HS-27A (cell line): ENCODE measurements at places on chromosomes 7 and 10.

- DNase-seq, result no peak
These were observed 83.2 kb downstream of the RBM33 start for GRCh38 chr7:155727616-155728015.

- DNase-seq, result no peak
These were observed 215.6 kb downstream of the GPR37 start for GRCh38 chr7:124550036-124550435.

GRCh38 chr7:134703782-134704181 lies 57.1 kb downstream of the BPGM start:
- DNase-seq, result no peak

DNA sequence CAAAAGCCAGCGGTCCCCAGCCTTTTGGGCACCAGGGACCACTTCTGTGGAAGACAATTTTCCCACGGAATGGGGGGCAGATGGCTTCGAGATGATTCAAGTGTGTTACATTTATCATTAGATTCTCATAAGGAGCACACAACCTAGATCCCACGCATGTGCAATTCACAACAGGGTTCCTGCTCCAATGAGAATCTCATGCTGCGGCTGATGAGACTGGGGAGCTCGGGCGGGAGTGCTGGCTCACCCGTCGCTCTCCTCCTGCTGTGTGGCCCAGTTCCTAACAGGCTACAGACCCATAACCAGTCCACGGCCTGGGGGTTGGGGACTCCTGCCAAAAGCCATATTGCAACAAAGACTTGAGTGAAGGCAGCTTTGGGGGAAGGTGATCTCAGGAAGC lies 26.6 kb upstream of the DOCK1 start:
- no peak for DNase-seq

- DNase-seq, result peak; percentile 17
These were observed 72.6 kb downstream of the AHR start for GRCh38 chr7:17370901-17371585.

GRCh38 chr7:142496545-142496991 lies 238.7 kb upstream of the PRSS58 start:
- DNase-seq, result no peak

DNA sequence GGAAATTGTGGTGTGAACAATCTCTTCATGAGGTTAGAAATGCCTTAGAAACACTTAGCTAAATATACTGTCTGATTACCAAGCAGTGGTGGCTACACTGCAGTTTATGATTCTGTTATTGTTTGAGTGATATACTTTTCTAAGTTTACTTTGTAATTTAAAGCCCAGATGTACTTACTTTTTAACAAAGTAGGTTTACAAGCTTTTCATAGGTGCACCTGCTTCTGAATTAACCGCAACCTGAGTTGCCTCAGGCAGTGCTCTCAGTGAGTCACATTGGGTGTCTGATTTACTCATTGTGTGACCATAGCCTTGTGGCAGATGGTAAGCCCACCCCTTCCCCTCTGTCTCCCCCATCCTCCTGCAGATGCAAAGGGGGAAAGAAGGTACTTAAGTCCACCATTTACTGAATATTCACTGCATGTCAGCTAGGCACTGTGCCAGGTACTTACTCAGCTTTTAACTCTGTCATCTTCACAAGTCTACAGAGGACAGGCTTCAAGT lies 9.0 kb downstream of the MTURN start:
- DNase-seq, result no peak

DNA sequence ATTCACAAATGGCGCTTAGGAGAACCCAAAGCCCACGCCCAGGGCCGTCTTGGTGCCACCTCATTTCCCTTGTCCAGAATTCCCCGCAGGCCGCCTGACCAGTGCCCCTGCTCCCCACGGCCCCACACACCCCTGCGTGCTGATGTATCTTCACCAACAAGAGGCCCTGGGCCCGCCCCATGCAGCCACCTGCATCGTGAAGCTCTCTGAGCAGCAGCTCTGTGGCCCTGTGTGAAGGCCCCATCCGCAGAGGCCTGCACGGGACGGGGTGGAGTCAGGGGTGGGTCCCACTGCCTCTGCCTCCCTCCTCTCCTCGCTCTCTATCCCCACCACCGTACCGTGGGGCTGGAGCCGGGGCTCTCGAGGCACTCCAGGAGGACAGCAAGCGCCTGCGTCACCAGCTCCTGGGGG lies 14.7 kb downstream of the BRAT1 start:
- no peak for DNase-seq

- no peak for DNase-seq
These were observed 10.6 kb downstream of the SLC25A16 start for GRCh38 chr10:68516766-68517165.

- DNase-seq, result no peak
These were observed 3.6 kb downstream of the MCU start for GRCh38 chr10:72695496-72695895.

DNA sequence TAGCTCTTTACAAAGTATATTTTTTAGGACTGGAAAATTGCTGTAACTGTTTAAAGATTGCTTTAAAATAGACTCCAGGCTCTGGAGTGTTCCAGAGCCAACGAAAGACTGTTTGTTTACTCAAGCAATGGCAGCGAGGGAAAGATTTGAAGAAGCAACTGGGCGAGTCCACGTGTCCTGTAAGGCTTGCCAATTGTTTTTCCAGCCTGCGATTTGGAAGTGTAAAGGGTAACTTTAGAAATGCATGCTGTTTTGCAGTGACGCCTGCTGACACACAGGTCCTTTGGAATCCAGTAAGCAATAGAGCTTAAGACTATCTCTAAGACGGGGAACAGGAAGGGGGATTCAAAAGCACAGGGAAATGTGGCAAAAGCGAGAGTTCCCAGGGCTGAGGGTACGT lies 55.8 kb downstream of the TACC2 start:
- no peak for DNase-seq

GRCh38 chr7:135682191-135682590 lies 19.9 kb downstream of the STMP1 start:
- DNase-seq, result no peak

GRCh38 chr7:31776616-31777015 lies 89.6 kb downstream of the PPP1R17 start:
- DNase-seq, result peak; percentile 51

DNA sequence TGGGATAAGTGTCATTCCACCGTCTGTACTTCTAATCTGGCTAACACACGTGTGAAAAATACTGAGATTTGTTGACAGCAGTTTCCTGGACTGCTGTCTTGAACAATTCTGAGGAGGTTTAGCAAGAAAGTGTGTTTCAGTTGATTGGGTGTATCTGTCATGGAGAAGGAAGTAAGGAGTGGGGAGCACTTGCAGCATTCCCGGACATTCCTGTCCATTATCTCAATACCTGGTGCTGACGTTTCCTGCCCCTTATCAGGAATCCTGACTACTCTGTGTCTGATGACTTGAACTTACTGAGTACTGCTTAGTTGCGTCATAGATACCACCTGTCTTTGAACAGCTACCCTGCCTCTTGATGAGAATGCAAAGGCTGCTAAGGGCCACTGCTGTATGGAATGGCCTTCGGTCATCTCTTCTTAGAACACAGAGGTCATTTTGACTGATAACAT lies 72.0 kb upstream of the VKORC1L1 start:
- DNase-seq, result no peak

DNA sequence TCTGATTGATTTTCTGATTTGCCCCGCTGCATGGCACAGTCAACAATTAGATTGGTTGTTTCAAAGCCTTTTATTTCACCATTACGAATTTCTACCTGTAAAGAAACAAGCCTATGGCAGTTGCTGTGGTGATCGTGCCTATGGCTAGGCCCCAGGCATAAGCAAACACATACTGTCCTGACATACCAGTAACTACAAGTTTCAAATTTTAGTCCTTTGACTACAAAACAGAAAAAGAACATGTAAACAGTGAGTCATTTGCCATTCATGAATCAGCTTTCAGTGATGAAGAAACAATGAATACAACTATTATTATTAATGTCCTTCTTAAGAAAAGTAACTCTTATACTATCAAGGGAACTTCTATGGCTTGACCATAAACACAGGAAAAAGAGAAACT lies 168.0 kb upstream of the LRRN3 start:
- DNase-seq, result no peak

- DNase-seq, result no peak
These were observed 593.6 kb downstream of the DNAJB6 start for GRCh38 chr7:157930441-157930840.
